Naive thymus-derived CD4-positive, alpha-beta T cell (primary cell): ENCODE measurements at places on chromosomes 2 and 18.

- no peak for DNase-seq
These were observed 24.8 kb upstream of the FOSL2 start for GRCh38 chr2:28367667-28368356.

GRCh38 chr2:14536976-14537375 lies 95.5 kb upstream of the LRATD1 start:
- no peak for DNase-seq

DNA sequence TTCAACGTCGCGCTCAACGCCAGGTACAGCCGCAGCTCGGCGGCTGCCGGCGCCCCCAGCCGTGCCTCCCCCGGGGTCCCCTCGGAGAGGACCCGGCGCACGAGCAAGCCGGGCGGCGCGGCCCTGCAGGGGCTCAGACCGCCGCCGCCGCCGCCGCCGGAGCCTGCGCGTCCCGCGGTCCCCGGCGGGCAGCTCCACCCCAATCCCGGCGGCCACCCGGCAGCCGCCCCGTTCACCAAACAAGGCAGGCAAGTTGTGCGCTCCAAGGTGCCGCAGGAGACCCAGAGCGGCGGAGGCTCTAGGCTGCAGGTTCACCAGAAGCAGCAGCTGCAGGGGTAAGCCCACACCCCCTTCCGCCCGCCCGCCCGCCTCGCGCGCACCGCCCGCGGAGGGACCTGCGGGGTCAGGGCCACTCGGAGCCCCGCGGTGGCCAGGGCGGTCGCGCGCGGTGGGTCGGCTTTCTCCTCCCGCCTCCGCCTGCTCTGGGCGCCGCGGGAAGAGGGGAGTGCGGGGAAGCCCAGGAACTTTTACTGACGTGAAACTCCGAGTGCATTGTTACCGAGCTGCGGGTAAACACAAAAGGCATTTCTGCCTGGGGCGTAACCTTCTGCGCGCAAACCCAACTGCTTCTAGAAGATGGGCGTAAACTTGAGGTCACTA lies 861 bp downstream of the LTBP1 start:
- no peak for DNase-seq

DNA sequence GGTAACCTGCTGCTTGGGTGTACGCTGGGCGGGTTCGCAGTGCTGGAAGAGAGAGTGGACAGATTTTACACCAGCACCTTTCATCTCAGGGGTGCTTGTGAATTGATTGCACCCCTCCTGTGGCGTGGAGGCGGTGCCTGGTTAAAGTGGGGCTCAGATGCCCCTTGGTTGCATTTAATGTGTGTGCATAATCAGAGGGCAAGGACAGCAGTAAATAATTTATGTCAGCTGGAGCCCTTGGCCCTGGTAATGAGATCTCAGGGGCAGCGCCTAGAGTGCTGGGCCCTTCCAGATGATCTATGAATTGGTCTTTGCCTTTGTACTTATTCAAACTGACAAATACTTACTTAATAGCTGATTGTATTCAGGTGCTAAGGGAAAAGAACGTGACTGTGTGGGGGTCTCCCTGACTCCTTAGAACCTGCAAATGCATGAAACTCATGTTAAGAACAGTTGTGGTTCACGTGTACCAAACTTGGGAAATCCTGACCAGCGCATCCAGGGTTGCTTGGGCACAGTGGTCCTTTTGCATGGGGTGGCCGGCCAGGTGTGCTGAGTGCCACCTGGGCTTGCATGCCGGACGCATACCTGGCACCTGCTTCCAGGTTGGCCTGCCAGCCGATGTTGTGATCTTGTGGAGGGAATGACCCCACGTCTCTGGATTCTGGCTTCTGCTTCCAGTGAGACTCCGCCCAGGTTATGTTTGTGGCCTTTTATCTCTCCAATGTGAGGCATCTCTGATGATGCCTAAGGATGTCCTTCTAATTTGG lies 118.5 kb downstream of the AGAP1 start:
- DNase-seq, result no peak

GRCh38 chr2:85537600-85538506 lies 1.1 kb upstream of the MAT2A start:
- DNase-seq, result no peak

- DNase-seq, result no peak
These were observed 13.5 kb upstream of the GLI2 start for GRCh38 chr2:120722246-120722567.

- DNase-seq, result no peak
These were observed 79.3 kb downstream of the ACAA2 start for GRCh38 chr18:49733896-49734585.

DNA sequence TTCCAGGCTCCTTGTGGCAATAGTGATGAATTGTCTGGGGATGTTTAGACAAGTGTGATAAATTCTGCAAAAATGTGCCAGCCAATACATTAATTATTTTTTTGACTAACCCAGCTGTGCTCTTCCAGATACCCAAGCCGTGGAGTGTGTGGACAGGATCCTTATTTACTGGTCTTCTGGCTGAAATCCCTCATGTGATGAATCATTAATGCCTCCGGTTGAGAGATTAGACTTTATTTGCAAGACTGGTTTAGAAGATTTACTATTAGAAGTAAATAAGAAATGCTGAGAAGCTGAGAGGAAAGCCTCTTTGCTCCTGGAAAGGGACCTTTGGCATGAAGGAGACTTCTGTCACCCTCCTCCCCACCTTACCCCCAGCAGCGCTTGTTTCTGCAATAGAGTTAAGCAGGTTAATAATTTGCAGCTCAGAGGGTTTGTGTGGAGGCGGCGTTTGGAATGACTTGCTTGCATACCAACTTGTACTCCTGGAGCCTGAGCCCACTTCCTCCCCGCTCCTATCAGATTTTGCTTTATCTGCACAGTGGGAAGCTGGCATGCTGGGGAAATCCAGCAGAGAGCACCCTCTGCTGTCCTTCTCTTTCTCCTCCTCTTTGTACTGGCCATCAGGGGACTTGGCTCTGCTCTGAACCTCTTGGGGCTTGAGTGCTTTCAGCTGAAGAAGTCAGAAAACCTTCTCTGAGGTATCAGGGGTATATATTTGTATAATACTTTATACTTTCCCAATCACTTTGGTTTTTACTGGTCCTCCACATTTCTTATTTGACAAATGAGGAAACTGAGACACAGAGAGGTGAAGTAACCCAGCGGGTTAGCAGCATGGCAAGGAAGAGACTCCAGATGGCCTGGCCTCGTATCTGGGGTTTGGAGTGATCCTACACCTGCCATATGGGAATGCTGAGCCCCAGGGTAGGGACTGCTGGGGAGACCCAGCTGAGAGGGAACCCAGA lies 16.3 kb downstream of the SLC3A1 start:
- no peak for DNase-seq

GRCh38 chr2:14137643-14138042 lies 494.9 kb upstream of the LRATD1 start:
- no peak for DNase-seq

DNA sequence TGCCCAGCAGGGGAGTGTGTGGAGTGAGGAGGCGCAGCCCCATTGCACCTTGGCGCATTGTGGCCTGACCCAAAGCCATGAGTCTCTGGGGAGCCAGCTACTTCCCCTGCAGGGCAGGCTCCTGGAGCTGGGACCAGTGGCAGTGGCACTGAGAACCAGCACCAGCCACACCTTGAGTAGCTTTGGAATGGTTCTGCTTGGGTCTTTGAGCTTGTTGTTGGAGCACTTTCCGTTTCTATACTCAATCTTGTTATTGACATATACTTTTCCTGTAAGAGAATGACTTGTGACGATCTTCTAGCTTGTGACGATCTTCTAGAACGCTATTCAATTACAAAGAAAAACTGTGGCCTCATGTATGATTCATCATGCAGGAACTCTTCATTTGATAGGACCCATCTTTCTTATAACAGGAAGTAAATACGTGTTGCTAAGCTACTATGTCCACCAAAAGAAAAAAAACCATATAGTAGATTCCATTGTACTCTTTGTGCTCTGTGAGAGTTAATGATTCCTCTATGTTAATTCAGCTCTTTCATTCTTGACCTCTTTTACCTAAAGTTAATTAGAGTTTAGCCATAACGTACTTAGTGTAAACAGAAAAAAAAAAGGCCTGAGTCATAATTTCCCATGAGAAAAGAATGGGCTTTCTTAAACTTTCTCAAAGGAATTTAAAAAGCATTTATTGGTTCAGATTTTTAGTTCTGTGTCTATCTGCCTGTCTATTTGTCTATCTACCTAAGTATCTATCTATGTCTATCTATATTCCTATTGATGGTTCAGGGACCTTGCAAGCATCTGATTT lies 113.1 kb downstream of the GATA6 start:
- DNase-seq, result peak; percentile 3

GRCh38 chr2:45729753-45730512 lies 78.5 kb downstream of the PRKCE start:
- DNase-seq, result no peak

DNA sequence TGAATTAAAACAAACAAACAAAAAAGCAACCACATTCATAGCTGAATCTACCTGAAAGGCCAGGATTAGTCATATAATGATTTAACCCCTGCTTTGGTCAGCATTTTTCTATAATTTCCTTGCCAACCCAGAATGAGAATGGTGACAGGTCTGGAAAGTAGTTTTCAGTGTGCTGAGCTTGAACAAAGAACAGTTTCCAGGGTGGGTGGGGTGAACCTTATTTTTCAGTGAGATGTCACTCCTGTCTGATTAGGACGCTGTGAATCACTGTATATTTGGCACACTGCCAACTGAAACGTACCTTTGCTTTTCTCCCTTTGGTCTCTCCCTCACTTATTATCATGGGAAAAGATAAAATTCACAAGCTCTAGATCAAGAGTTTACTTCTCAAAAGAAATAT lies 35.0 kb upstream of the DSC1 start:
- DNase-seq, result no peak

GRCh38 chr18:11548396-11548795 lies 61.0 kb upstream of the SLC35G4 start:
- no peak for DNase-seq

DNA sequence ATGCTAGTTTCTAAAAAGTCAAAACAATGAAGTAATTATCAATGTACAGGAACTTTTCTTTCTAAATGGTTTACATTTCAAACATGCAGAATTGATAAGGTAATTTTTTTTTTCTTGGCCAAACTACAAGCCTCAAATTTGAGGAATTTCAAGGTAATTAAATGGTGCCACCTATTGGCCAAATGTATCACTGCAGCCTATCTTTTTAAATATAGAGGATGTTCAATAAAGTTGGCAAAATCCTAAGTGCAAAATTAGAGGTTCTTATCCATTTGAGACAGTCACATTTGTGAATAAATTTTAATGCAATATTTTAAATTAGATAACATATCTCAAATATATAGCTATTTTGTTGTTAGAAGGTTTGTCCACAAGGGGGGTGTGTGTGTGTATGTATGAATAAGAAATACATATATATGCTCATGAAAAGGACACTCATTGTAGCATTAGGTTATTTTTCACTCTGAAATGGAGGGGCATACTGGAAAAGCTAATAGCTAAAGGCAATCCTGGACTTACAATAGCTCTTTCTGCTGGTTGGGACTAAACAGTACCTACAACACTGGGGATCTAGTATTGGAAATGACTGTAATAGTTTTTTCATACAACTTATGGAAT lies 26.2 kb downstream of the MMADHC start:
- DNase-seq, result peak; percentile 43

DNA sequence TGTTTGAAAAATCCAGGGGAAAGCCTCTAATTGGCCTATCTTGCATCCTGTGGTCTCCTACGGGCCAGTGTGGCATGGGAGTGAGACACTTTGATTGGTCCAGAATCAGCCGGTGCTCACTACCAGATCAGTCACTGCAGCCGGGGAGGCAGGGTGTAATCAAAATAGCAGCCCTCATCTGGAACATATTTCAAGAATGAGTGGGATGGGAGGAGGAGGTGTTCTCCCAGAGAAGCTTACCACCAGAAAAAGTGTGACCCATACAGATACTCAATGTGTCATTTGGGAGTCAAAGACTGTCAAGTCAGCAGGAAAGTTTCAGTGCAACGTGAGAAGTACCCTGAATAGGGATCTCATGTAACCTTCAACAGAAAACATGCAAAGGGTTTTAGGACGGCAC lies 393.9 kb upstream of the SLC14A2 start:
- no peak for DNase-seq

DNA sequence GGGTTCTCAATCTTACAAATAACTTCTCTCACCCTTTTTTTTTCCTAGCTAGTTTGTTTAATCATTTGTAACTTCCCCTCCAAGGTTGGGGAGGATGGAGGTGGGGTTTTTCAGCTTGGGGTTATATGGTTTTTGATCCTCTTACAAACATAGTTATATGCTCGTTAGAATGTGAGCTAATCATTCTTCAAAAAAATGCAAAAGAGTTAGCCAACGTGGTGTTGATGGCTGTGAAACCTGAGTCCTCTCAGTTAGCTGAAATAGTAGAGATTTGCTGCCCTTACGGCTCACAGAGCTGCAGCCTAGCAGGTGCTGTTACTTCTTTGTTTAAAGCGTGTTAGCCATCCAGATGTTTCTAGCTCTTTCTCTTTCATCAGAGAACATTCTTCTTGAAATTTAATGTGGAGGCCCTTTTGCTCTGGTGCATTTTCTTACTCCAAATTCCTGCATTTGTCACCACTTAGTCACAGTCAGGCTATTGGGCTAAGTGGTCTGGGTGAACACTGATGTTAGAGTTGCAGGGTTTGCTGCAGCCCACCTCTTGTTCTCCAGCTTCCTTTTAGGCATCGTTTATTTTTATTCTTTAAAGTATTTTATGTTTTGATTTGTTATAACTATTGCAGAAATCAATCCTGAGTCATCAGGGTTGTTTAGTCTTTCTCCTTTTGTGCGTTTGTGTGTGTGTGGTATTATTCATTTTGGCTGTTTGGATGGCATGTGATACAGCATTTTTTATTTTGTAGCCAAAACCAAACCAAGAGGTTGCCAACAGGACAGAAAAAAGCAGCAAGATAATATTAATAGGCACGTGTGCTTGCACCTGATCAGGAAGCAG lies 41.1 kb downstream of the LIMS1 start:
- no peak for DNase-seq
